Activated CD8-positive, alpha-beta memory T cell treated with anti-CD3 and anti-CD28 coated beads, Interleukin-2, amount 10 ng/mL, durations not matched to agents 7 days and 5 days (primary cell): ENCODE measurements at places on chromosomes 16 and 17. TPM values are rescaled to one million over a fixed set of nuclear protein-coding genes. Genes with fewer than 3 reads are reported as not detected.
A peak's percentile ranks its signal among the peaks of the same experiment; 100 is the strongest.

The SDK2 gene
- 0.09 TPM for total RNA-seq

The C16orf89 gene
- not detected for total RNA-seq

The KRT40 gene
- total RNA-seq, result not detected

The DNAJA3 gene
- total RNA-seq, result 64.0 TPM

The PYY gene
- not detected for total RNA-seq

The NPIPA5 gene
- total RNA-seq, result 22.5 TPM

The SECTM1 gene
- 0.68 TPM for total RNA-seq

The ZFPM1 gene
- 15.1 TPM for total RNA-seq

The FAM117A gene
- 44.9 TPM for total RNA-seq

- H3K4me3 ChIP-seq, result no peak overlapping the region
- no peaks in the 10 kb centered on the region for H3K27me3 ChIP-seq
- H3K36me3 ChIP-seq, result peaks cover 3% of the 10 kb centered on the region
- peaks cover 4% of the 10 kb centered on the region for H3K4me1 ChIP-seq
Measured at GRCh38 chr16:69937465-69937951, 13.6 kb upstream of the CLEC18A start.

DNA sequence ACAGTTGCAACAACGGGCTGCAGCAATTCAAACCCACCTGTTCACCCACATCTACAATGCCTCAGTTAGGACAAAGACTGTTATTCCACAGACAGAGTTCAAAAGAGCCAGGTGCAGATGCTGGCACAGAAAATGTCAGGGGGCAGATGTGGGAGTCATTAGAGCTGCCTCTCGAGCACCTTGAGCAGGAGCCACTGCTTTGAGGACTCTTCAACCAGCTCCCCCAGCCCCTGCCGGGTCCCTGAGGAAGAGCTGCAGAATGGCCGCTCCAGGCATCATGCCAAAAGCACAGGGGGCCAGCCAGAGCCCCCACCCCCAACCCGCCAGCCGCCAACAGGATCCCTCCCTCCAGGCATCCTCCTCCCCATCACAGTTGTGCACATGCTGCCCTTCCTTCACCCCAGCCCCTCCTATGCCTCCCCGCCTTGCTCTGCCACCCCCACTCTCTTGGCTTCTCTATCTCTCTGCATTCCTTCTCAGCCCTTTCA is 20.8 kb downstream of the C17orf67 start:
- no peaks in the 10 kb centered on the region for H3K27me3 ChIP-seq
- no peak overlapping the region for H3K27ac ChIP-seq
- H3K4me1 ChIP-seq, result no peaks in the 10 kb centered on the region
- no peak for DNase-seq
- no peaks in the 10 kb centered on the region for H3K36me3 ChIP-seq

DNA sequence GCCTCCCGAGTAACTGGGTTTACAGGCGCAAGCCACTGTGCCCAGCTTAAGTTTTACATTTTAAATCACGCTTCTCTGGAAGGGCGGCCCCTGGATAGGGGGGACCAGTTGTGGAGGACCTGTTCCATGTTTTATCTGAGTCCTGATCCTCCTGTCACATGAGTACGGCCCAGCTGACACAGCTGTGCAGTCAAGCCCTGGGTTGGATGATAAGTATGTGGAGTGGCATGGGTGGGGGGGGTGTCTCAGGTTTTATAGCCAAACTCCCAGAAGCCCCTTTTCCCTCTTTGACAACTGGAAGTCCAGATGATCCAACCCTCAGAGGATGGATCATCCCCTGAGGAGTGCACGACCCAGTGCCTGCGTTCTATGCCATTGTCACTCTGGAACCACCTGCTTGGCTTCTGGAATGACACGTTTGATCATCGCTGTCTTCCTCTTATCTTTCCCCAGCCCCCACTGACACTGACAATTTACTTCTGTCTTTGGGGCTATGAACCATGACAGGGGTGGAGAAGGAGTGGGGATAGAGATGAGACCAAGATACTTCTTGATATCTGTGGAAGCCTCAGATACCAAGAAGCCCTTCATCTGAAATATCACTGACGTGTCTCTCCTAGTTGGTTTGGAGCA is 191.2 kb downstream of the MSI2 start:
- H3K27ac ChIP-seq, result no peak overlapping the region
- H3K36me3 ChIP-seq, result peaks cover 7% of the 10 kb centered on the region
- H3K27me3 ChIP-seq, result no peaks in the 10 kb centered on the region
- peaks cover 33% of the 10 kb centered on the region for H3K4me1 ChIP-seq

GRCh38 chr16:58456193-58456592 is 43.8 kb upstream of the NDRG4 start:
- no peaks in the 10 kb centered on the region for H3K36me3 ChIP-seq
- no peak overlapping the region for H3K4me3 ChIP-seq
- peaks cover 16% of the 10 kb centered on the region for H3K27me3 ChIP-seq
- no peak overlapping the region for H3K27ac ChIP-seq
- peaks cover 2% of the 10 kb centered on the region for H3K4me1 ChIP-seq

- H3K36me3 ChIP-seq, result no peaks in the 10 kb centered on the region
- H3K4me3 ChIP-seq, result no peak overlapping the region
- H3K27ac ChIP-seq, result no peak overlapping the region
- H3K4me1 ChIP-seq, result peaks cover 38% of the 10 kb centered on the region
Measured at GRCh38 chr17:59423903-59424302, 92.4 kb downstream of the YPEL2 start.

- H3K4me3 ChIP-seq, result no peak overlapping the region
- peaks cover 6% of the 10 kb centered on the region for H3K27me3 ChIP-seq
- peaks cover 18% of the 10 kb centered on the region for H3K4me1 ChIP-seq
- DNase-seq, result peak; percentile 89
- no peaks in the 10 kb centered on the region for H3K36me3 ChIP-seq
Measured at GRCh38 chr17:75749545-75750389, 15.2 kb downstream of the GALK1 start.

DNA sequence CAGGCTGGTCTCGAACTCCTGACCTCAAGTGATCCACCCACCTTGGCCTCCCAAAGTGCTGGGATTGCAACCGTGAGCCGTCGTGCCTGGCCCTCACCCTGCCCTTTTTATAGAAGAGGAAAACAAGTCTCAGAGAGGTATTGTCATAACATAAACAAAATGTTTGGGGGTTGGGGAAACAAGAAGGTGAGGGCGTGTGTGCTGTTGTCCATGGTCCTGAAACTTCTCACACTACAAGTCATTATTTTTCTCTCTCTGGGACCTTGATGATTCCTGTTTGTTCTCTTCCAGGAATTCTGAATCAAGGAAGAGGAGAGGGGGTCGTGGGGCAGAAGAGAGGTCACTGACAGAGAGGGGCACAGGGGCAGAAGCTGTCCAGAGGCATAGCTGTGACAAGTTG is 160.2 kb upstream of the LHX1 start:
- DNase-seq, result no peak
- no peaks in the 10 kb centered on the region for H3K36me3 ChIP-seq
- no peak overlapping the region for H3K4me3 ChIP-seq
- no peak overlapping the region for H3K27ac ChIP-seq
- H3K4me1 ChIP-seq, result no peaks in the 10 kb centered on the region

- H3K4me3 ChIP-seq, result no peak overlapping the region
- no peak overlapping the region for H3K27ac ChIP-seq
- DNase-seq, result no peak
- H3K4me1 ChIP-seq, result peaks cover 27% of the 10 kb centered on the region
- peaks cover 64% of the 10 kb centered on the region for H3K27me3 ChIP-seq
Measured at GRCh38 chr17:73160980-73161630, 3.7 kb upstream of the SSTR2 start.

- peaks cover 36% of the 10 kb centered on the region for H3K4me1 ChIP-seq
- H3K36me3 ChIP-seq, result peaks cover 19% of the 10 kb centered on the region
- no peak overlapping the region for H3K4me3 ChIP-seq
- no peaks in the 10 kb centered on the region for H3K27me3 ChIP-seq
- H3K27ac ChIP-seq, result no peak overlapping the region
- DNase-seq, result no peak
Measured at GRCh38 chr17:28741358-28742349, 2.2 kb upstream of the TRAF4 start.

GRCh38 chr17:43940630-43941029 is 1.6 kb downstream of the PPY start:
- H3K27me3 ChIP-seq, result peaks cover 29% of the 10 kb centered on the region
- DNase-seq, result no peak
- no peak overlapping the region for H3K27ac ChIP-seq

DNA sequence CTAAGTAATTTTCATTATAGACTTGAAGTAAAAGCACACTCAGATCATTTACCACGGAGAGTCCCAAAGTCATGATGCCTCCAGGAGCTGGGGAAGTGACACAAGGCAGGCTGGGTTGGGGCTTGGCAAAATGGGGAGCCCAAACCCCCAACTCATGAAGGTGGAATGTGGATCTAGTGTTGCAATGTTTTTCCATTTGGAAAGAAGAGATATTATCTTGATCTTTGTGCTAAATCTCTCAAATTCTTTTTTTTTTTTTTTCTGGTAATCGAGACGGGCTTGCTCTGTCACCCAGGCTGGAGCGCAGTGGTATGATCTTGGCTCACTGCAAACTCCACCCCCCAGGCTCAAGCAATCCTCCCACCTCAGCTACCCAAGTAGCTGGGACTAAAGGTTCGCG is 7.5 kb upstream of the KCNG4 start:
- H3K4me1 ChIP-seq, result no peaks in the 10 kb centered on the region
- H3K4me3 ChIP-seq, result no peak overlapping the region
- peaks cover 8% of the 10 kb centered on the region for H3K27me3 ChIP-seq
- DNase-seq, result no peak

DNA sequence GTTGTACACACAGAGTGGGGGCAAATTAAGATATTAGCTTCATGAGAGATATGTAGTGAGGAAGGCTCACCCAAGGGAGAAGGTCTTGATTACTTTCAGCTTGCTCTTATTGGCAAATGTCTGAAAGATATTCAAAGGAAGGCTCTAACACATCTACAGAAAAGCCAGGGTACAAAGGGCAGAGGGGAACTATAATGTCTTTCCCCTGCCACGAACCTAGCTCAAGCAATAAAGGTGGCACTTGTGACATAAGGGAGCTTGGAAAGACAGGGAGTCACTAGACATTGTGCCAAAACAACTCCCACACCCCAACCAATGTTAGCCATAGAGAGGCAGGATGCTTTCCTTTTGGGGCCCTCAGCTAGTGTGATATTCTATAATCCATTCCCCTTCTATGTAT is 52.2 kb upstream of the SOX9 start:
- H3K27me3 ChIP-seq, result no peaks in the 10 kb centered on the region
- no peak overlapping the region for H3K4me3 ChIP-seq
- H3K4me1 ChIP-seq, result no peaks in the 10 kb centered on the region

DNA sequence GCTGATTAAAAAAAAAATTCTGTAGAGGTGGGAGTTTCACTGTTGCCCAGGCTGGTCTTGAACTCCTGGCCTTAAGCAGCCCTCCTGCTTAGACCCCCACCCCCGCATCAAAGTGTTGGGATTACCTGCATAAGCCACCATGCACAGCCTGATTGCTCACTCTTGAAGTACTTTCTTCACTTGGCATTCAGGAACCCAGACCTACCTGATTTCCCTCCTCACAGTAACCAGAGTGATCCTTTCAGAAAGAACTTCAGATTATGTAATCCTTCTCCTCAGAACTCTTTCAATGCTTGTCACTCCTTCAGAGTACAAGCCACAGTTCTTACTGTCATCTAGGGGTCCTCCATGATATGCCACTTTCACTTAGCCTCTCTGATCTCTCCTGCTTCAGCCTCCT is 1.4 kb downstream of the EFCAB13 start:
- H3K4me1 ChIP-seq, result peaks cover 15% of the 10 kb centered on the region
- H3K27me3 ChIP-seq, result peaks cover 20% of the 10 kb centered on the region
- peak overlapping the region; percentile 41 for H3K27ac ChIP-seq
- peaks cover 1% of the 10 kb centered on the region for H3K36me3 ChIP-seq

DNA sequence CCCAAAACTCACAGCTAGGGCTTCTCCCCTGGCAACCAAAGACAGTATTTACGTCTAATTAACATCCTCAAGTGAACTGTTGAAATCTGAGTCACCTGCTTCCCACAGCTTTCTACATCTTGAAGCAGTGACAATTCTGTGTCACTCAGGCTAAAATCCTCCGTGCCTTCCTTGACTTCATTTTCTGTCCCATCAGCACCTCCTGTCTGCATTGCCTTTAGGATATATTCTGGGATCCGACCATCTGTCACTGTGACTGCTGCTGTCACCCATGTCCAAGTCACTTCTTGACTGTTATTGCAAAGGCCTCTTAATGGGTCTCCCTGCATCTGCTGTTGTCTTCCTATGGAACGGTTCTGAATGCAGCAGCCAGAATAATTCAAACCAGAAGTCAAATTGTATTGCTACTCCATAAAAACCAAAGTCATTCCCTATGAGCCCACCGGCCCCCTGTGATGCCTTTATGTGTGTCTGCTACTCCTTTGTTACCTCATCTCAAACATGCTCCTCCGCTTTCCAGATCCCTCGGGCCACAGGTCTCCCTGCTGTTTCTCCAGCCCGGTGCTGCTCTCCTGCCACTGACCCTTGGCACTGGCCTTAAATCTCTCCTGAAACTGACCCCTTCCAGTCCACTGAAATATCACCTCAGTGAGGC is 56.9 kb downstream of the WWP2 start:
- DNase-seq, result no peak
- H3K4me3 ChIP-seq, result no peak overlapping the region
- H3K27me3 ChIP-seq, result no peaks in the 10 kb centered on the region

DNA sequence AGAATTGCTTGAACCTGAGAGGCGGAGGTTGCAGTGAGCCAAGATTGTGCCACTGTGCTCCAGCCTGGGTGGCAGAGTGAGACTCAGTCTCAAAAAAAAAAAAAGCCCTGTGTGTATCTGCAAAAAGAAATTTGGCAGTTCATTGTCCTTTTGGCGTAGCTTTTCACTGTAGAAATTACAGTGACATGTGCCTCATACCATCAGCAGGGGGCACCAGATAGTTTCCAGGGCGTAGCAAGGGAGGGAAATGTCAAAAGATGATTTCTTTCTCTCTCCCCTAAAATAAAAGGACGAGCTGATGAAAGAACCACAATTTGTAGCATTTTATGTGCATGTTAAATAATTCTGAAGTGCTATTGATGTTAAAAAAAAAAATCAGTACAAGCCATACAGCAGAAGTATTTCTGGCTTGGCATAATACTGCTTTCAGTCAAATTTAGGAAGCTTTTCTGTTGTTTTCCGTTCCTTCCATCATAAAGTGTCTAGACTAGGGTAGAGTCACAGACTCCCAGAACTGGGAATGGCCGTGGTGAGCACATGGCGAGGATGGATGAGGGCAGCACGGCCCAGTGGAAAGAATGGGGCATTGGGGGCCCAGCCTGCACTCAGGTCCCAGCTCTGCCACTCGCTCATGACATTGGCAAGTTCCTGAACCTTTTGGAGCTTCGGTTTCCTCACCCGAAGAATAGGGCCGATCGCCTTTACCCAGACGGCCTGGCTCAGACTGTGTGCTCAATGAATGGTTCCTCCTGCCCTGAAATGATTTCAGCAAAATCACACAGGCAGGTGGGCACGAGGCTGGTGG is 59.8 kb upstream of the RPH3AL start:
- peak overlapping the region; percentile 60 for H3K4me3 ChIP-seq
- peak; percentile 77 for DNase-seq
- H3K27ac ChIP-seq, result peak overlapping the region; percentile 75
- H3K27me3 ChIP-seq, result peaks cover 3% of the 10 kb centered on the region
- H3K4me1 ChIP-seq, result peaks cover 72% of the 10 kb centered on the region
- peaks cover 25% of the 10 kb centered on the region for H3K36me3 ChIP-seq

DNA sequence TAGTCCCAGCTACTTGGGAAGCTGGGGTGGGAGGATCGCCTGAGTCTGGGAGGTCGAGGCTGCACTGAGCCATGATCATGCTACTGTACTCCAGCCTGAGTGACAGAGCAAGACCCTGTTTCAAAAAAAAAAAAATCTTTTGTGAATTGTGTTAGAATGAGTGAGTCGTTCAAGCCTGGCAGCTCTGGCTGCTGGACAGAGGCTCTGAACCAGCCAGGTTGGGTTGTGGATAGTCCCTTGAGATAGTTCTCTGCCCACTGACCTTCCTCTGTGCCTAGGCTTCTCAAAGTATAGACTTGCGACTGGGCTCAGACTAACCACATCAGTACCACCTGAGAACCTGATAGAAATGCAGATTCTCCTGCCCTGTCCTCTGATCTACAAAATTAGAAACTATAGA is 2.2 kb upstream of the KSR1 start:
- DNase-seq, result no peak
- H3K36me3 ChIP-seq, result no peaks in the 10 kb centered on the region
- peaks cover 41% of the 10 kb centered on the region for H3K4me1 ChIP-seq
- peak overlapping the region; percentile 7 for H3K4me3 ChIP-seq
- H3K27ac ChIP-seq, result no peak overlapping the region
